Breast epithelium (tissue), 4 donors: ENCODE measurements at places on chromosomes 11 and 22. TPM values are rescaled to one million over a fixed set of nuclear protein-coding genes. Genes with fewer than 3 reads are reported as not detected.

Gene SCN4B
- 7.9 TPM for total RNA-seq

Gene FXYD6
- 25.0 TPM for total RNA-seq

Gene SAMM50
- total RNA-seq: 36.1 TPM

Gene ISX
- total RNA-seq: not detected

Gene APOA1
- total RNA-seq: 1.5 TPM

Gene LRRC51
- total RNA-seq: 17.1 TPM

Gene BEST1
- 5.9 TPM for total RNA-seq

Gene GALNT18
- total RNA-seq: 14.7 TPM

Gene OR10A6
- not detected for total RNA-seq

DNA sequence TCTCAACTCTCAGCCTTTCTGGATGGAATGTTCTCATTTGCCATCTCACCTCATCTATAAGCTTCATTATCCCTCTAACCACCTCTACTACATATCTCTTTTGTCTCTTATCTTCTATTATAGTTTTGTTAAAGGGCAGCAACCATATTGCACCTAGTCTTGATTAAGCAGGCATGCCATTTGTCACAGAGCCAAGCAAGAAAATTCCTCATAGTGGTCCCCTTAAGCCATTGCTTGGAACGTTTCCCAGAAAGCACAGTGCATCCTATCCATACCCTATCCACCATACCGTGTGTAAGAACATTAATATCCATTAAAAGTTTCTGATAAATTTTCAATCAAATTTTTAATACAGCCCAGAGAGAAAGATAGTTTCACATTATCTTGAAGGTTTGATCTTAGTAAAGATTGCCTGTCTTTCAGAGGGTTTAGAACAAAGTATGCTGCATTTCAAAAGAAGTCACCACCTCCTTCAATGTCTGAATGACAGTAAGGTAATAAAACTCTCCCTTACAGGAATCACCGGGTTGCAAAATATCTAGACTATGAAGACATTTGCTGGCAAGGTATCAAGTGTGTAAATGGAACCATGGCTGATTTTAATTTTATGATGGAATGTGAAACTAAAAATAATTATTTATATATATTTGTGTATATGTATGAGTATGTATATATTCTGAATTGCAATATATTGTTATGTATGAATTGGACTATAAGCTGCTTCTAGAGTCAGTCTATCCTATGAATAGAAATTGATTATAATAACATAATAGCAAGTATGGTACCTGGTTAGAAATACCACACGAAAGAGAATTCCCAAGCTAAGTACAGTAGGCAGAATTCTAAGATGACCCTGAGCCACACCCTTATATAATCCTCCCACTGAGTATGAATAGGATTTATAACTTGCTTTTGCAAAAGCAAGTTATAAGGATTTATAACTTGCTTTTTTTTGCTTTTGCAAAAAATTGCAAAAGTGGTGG, 1296.3 kb downstream of the LRRC4C start:
- DNase-seq: no peak
- no peaks in the 10 kb centered on the region for H3K36me3 ChIP-seq
- no peaks in the 10 kb centered on the region for H3K4me1 ChIP-seq

GRCh38 chr22:45478108-45478771, 24.4 kb upstream of the FBLN1 start:
- H3K4me3 ChIP-seq: no peak overlapping the region
- H3K4me1 ChIP-seq: no peaks in the 10 kb centered on the region
- H3K27me3 ChIP-seq: no peaks in the 10 kb centered on the region
- peak overlapping the region; percentile 72 for H3K27ac ChIP-seq

GRCh38 chr11:45580399-45580798, 85.0 kb downstream of the CHST1 start:
- no peak overlapping the region for H3K4me3 ChIP-seq
- H3K36me3 ChIP-seq: no peaks in the 10 kb centered on the region
- DNase-seq: no peak
- H3K4me1 ChIP-seq: no peaks in the 10 kb centered on the region
- no peaks in the 10 kb centered on the region for H3K27me3 ChIP-seq

GRCh38 chr11:116946414-116946813, 109.0 kb upstream of the APOA1 start:
- H3K27me3 ChIP-seq: no peaks in the 10 kb centered on the region
- no peaks in the 10 kb centered on the region for H3K4me1 ChIP-seq
- no peak overlapping the region for H3K4me3 ChIP-seq
- no peak overlapping the region for H3K27ac ChIP-seq
- no peak for DNase-seq
- no peaks in the 10 kb centered on the region for H3K36me3 ChIP-seq

DNA sequence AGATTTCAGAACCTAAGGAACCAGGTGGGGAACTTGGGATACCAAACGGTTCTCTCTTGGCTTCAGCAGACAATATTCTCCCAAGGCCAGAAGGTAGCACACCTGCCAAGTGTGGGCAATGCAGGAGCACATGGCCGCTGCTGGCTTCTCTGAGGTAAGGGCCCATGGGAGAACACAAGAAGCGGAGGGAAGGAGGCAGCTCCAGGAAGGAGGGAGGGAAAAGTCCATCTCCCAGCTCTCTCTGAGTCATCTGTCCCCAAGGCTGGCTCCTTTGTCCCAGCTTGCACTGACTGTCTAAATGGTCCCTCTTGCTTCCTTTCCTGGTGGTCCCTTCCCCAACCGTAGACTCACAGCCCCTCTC, 557.9 kb upstream of the CADM1 start:
- H3K27ac ChIP-seq: no peak overlapping the region
- no peaks in the 10 kb centered on the region for H3K27me3 ChIP-seq
- no peak overlapping the region for H3K4me3 ChIP-seq

- H3K36me3 ChIP-seq: no peaks in the 10 kb centered on the region
- peaks cover 3% of the 10 kb centered on the region for H3K4me1 ChIP-seq
- no peak overlapping the region for H3K27ac ChIP-seq
- H3K4me3 ChIP-seq: no peak overlapping the region
- H3K27me3 ChIP-seq: no peaks in the 10 kb centered on the region
Measured at GRCh38 chr11:69525516-69526452, 44.3 kb downstream of the LINC01488 start.

DNA sequence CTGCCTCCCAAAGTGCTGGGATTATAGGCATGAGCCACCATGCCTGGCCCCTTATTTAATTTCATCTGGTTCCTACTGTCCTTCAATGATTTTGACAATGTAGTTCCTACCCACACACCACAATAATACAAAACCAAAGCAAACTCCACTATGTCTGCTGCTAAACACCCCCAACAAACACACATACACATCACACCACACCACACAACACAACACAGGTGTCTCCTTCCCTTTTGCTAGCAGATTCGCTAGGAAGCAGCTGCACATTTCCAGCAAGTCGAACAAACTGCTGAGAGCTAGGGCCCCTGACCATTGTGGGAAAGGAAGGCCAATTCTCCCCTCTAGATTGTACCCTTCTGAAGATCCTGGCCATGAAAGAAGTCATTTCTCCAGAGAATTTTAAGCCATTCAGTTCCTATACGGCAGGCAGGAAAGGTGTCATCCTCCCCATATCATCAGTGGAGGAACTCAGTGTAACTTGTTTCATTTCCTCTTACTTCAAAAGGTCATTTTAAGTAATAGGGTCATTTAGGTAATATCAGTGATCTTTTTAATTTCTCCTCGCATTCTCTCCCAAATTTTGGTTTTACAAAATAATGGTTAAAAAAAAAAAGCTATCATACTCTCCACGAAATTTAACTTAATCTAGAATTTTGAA, 18.5 kb downstream of the NUMA1 start:
- H3K36me3 ChIP-seq: no peaks in the 10 kb centered on the region
- no peak for DNase-seq
- H3K27me3 ChIP-seq: no peaks in the 10 kb centered on the region
- no peak overlapping the region for H3K27ac ChIP-seq

- no peaks in the 10 kb centered on the region for H3K4me1 ChIP-seq
- no peak overlapping the region for H3K4me3 ChIP-seq
- H3K27ac ChIP-seq: peak overlapping the region; percentile 46
- no peaks in the 10 kb centered on the region for H3K27me3 ChIP-seq
Measured at GRCh38 chr11:3859373-3859881, 4.0 kb downstream of the STIM1 start.

- no peak for DNase-seq
- no peak overlapping the region for H3K27ac ChIP-seq
- no peaks in the 10 kb centered on the region for H3K27me3 ChIP-seq
- H3K4me1 ChIP-seq: no peaks in the 10 kb centered on the region
- H3K36me3 ChIP-seq: no peaks in the 10 kb centered on the region
Measured at GRCh38 chr11:75141166-75141565, 9.7 kb upstream of the SLCO2B1 start.

- H3K36me3 ChIP-seq: no peaks in the 10 kb centered on the region
- H3K4me3 ChIP-seq: no peak overlapping the region
- no peaks in the 10 kb centered on the region for H3K27me3 ChIP-seq
Measured at GRCh38 chr11:16096336-16096735, 260.0 kb downstream of the SOX6 start.

- H3K27ac ChIP-seq: no peak overlapping the region
- H3K36me3 ChIP-seq: no peaks in the 10 kb centered on the region
- no peaks in the 10 kb centered on the region for H3K4me1 ChIP-seq
- no peak overlapping the region for H3K4me3 ChIP-seq
Measured at GRCh38 chr22:24134090-24134846, 47.0 kb upstream of the SUSD2 start.

- H3K36me3 ChIP-seq: no peaks in the 10 kb centered on the region
- no peak overlapping the region for H3K27ac ChIP-seq
- H3K4me1 ChIP-seq: no peaks in the 10 kb centered on the region
- H3K4me3 ChIP-seq: no peak overlapping the region
- no peaks in the 10 kb centered on the region for H3K27me3 ChIP-seq
- no peak for DNase-seq
Measured at GRCh38 chr11:81792416-81792815, 941.2 kb downstream of the FAM181B start.

- H3K27ac ChIP-seq: peak overlapping the region; percentile 91
- H3K27me3 ChIP-seq: no peaks in the 10 kb centered on the region
- no peak for DNase-seq
- peaks cover 8% of the 10 kb centered on the region for H3K4me1 ChIP-seq
- peak overlapping the region; percentile 85 for H3K4me3 ChIP-seq
Measured at GRCh38 chr22:39501644-39502108, 414 bp upstream of the MIEF1 start.

DNA sequence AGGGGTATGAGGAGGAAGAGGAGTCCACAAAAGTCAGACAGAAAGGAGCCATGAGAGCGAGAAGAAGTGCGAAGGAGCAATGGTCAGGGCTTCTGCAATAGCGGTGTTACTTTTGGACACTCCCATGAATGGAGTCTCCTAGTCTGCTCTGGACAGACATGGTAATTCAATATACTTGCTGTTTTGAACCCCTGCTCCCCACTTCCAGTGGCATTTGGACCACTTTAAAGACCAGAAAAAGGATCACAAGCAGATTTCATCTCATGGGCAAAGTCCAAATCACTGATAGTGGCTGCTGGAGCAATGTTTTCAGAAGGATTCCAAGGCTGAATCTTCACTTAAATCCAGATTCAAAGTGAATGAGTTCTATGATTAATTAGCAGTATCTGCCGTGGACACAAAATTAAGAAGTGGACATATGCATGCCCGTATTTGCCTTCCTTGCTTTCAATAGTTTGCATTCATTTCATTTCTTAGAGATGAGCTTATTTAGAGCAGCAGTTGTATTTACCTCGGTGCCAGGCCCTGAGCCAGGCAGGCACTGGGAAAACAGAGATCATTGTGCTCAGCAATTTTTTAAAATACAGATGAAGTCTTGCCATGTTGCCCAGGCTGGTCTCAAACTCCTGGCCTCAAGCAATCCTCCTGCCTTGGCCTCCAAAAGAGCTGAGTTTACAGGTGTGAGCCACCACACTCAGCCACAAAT, 72.0 kb downstream of the SLC1A2 start:
- peaks cover 7% of the 10 kb centered on the region for H3K4me1 ChIP-seq
- H3K36me3 ChIP-seq: no peaks in the 10 kb centered on the region
- peak overlapping the region; percentile 53 for H3K27ac ChIP-seq
- no peak overlapping the region for H3K4me3 ChIP-seq
- no peaks in the 10 kb centered on the region for H3K27me3 ChIP-seq
- no peak for DNase-seq

GRCh38 chr11:37076866-37077265, 478.8 kb upstream of the RAG2 start:
- H3K27me3 ChIP-seq: no peaks in the 10 kb centered on the region
- H3K4me3 ChIP-seq: no peak overlapping the region
- no peaks in the 10 kb centered on the region for H3K36me3 ChIP-seq

GRCh38 chr11:29395555-29396072, 621.2 kb downstream of the KCNA4 start:
- H3K4me3 ChIP-seq: no peak overlapping the region
- H3K4me1 ChIP-seq: no peaks in the 10 kb centered on the region
- H3K27ac ChIP-seq: no peak overlapping the region
- no peak for DNase-seq

DNA sequence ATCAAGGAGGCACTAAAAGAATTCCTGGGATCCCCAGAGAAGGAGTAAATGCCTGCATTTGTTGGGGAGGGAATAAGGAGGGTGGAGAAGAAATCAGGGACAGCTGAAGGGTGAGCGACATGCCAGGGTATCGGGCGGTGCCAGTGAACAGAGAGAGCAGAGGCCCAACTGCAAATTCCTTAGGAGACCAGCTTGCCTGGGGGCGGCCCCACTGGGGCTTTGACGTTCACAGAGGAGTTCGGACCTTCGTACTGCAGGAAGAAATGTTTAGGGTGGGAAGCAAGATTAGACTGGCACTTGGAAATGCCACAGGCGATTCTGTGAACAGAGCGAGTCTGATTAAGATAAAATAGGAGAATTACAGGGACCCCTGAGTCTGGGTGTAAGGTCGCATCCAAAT, 65.1 kb upstream of the FGF3 start:
- no peaks in the 10 kb centered on the region for H3K27me3 ChIP-seq
- H3K27ac ChIP-seq: no peak overlapping the region
- DNase-seq: no peak
- H3K4me3 ChIP-seq: no peak overlapping the region

- H3K27ac ChIP-seq: peak overlapping the region; percentile 89
- no peaks in the 10 kb centered on the region for H3K36me3 ChIP-seq
- no peaks in the 10 kb centered on the region for H3K4me1 ChIP-seq
- no peaks in the 10 kb centered on the region for H3K27me3 ChIP-seq
- H3K4me3 ChIP-seq: no peak overlapping the region
Measured at GRCh38 chr22:31056986-31057599, 24.0 kb upstream of the SMTN start.

DNA sequence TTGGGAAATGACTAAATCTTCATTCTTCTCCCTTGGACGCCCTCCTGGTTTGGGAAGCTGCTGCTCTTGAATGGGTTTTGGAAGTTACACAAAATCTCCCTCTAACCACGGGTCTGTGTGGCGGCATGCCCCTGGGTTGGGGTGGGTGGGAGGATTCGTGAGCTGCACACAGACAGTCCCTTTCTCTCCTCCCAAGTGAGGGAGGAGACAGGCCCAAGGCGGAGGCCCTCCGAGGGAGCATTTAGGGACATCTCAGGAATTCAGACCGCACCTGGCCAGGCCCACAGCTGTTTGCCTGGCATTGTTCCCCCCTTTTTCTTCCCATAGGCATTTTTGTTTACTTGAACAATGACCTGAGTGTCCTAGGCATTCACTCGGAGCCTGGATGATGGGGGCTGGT, 94.1 kb downstream of the MPPED1 start:
- peak overlapping the region; percentile 50 for H3K27ac ChIP-seq
- no peaks in the 10 kb centered on the region for H3K36me3 ChIP-seq
- H3K27me3 ChIP-seq: no peaks in the 10 kb centered on the region
- peak; percentile 61 for DNase-seq
- no peaks in the 10 kb centered on the region for H3K4me1 ChIP-seq
